ENCODE measurements at places on chromosomes 2 and 18.

DNA sequence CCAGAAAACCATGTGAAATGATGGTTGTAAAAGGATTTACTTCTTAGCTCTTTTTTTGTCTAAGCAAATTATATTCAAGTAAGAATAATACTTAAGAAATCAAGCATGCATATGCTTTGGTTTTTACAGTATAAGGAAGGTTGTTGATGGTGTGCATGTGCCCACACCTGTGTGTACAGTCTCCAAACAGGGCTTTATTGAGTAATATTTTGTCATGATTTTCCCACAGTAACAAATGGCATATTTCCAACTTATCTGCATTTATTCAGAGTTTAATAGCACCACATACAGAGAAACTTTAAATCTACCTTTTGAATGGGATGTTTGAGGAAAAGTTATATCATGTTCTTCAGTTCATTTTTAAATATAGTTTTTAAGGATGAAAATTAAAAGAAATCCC, 76.5 kb upstream of the DSG1 start:
- no peak for DNase-seq

DNA sequence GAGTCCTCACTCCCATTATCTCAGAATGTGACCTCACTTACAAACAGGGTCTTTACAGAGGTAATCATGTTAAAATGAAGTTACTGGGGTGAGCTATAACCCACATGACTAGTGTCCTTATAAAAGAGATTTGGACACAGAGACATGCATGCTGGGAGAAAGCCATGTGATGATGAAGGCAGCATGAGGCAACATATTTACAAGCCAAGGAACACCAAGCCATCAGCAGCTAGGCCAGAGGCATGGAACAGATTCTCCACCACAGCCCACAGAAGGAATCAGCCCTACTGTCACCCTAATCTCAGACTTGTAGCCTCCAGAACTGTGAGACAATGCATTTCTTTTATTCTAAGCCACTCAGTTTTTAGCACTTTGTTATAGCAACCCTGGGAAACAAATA, 171.9 kb downstream of the EN1 start:
- DNase-seq, result no peak

DNA sequence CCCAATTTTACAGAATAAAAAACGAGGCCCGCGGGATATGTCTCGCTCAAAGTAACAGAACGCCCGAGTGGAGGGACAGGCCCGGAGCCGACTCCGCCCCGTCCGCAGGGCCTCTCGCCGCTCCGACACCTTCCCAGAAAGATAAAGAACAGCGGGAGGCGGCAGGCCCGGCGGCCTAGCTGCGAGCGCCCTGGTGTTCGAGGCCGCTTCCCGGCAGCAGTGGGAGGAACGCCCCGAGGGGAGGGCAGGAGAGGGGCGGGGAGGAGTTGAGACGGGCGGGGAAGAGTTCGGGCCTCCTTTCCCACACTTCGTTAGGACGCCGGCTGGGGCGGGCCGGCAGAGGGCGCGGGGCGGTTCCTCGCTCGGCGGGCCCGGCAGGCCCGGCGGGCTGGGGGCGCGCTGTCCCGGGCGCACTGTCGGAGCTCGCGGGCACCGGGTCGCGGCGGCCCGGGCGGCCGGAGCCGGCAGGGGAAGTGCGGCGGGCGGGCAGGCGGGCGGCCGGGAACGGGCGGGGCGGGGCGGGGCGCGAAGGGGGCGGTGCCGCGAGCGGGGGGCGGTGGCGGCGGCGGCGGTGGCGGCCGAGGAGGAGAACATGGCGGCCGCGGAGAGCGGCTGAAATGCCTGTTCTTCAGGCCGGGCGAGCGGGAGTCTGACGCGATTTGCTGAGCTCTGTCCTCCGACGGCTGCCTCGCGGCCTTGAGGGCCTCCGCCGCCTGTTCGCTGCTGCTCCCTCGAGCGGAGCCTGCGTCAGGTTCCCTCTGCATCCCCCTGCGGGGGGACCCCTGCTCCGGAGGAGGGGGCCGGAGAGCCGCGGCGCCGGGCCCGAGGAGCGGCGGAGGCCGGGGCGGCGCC, at the start of gene NCOA1:
Gene NCOA1 (plus strand): TSS at position 565 of the 852 bp plus-strand sequence. CDS start 167,424 bp downstream, outside the sequence.
- DNase-seq, result peak; percentile 90

DNA sequence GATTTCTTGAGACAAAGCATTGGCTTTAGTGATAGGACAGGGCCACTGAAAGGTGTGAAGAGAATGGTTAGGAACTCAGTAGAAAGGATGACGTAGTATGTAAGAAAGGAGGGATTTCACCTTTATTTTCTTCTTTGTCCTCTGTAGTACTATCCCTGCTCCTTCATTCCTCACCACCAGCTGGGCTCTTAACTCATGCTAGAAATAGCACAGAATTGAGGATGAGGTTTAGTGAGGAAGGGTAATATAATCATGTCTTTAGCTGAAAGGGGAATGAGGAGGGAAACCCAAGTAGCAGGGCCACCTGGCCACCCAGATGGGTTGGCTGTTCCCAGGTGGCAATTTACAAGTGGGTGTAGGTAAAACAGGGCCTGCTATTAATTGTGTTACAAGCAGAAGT, 15.2 kb downstream of the ACVR2A start:
- no peak for DNase-seq

- DNase-seq, result no peak
These were observed 4.2 kb upstream of the ALPP start for GRCh38 chr2:232374356-232374755.

GRCh38 chr2:127074358-127074757, 32.6 kb downstream of the BIN1 start:
- DNase-seq, result no peak

GRCh38 chr2:181649436-181649979, 7.4 kb downstream of the CERKL start:
- DNase-seq, result no peak

- no peak for DNase-seq
These were observed 58.8 kb downstream of the MFSD6 start for GRCh38 chr2:190466819-190467446.

DNA sequence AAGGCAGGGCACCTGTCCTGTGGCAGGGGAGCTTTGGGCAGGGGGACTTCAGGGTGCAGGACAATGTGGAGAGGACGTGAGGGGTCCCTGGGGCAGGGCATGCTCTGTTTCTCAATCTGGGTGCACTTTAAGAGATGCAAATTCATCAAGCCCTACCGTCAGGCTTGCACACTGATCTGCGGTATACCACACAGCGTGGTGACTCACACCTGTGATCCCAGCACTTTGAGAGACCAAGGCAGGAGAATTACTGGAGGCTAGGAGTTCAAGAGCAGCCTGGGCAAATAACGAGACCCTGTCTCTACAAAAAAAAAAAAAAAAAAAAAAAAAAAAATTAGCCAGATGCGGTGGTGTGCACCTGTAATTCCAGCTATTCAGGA, 10.2 kb upstream of the GPC1 start:
- peak; percentile 0 for DNase-seq

DNA sequence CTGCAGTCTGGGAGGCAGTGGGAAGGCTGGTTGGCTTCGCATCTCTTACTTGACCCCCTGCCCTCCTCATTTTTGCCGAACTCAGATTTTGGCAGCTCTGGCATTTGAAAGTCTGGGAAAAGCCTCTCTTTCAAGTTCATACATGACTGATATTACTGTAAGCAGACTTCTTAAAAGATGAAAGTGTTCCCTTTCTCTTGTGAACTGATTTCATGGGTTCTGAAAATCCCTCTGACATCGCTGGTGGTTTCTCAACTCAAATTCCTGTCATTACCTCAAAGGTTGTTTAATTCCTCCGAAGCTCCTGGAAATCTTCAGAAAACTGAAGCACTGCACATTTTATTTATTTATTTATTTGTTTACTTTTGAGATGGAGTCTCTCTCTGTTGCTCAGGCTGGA, 16.9 kb upstream of the SLC38A11 start:
- DNase-seq, result no peak

DNA sequence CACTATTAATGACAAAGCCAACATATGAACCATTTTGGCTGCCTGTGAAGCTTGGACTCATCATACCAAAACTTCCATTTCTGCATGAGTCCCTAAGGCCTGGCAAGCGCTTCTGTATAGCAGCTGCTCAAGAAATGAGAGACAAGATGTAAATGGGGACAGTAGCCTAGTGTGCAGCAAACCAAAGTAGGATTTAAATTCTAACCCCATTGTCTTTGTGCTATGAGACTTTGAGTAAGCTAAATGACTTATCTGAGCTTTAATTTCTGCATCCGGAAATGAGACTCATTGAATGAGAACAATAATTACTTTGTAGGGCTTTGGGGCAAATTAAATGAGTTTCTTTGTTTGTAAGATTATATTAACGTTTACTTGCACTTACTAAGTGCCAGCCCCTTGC, 536.4 kb upstream of the CDH7 start:
- no peak for DNase-seq

DNA sequence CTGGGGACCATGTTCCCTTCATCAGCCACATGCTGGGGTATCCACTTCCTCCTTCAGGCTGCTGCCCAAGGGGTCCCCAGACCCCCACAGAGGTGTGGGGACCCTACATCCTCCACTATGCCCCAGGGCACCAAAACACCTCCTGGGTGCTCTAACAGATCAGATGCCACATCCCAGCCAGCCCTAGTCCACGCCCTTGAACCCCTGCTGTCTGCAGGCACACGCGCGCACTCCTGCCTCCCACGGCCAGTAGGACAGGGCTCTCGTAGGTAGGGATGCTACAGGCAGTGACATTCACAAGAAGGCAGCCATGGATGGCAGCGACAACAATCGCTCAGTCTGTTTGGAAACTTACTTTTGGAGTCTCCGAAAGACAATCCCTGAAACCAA, 3.0 kb upstream of the GPC1 start:
- DNase-seq, result no peak

- no peak for DNase-seq
These were observed 12.5 kb downstream of the NMS start for GRCh38 chr2:100482741-100483140.

DNA sequence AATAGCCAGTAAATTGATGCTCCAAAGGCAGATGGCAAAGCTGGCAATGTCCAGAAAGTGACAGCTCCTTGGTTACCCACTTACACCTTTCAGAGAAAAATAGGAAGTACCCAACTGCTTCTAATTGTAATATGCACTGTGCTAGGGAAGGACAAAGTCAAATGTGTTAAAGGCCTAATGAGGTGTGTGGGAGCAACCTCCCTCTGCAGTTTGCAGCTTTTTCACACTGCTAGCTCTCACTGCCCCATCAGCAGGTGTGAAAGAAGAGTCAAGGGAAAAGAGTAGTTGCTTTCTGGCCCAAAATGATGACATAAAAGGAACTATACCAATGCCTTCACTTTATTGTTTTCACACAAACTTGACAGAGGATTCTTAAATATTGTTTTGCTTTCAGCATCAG, 284.1 kb upstream of the SETBP1 start:
- no peak for DNase-seq

GRCh38 chr2:36993841-36994620, 27.7 kb upstream of the STRN start:
- no peak for DNase-seq

DNA sequence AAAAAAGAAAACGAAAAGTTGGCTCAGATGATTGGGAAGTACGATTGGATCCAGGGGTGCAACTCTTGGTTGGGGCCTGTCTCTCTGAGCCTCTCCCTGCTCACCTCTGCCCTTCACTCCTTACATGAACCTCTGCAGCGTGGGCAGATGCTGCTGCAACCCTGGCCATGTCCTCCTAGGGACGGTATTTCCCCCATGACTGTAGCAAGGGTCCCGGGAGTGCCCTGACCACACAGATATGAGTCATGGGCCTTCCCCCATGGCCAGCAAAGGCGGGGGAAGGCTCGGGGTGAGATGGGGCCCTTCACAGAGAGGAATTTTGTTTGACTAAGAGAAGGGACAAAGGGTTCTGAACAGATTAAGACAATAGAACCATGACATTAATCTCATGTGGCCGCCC, 129.0 kb downstream of the NCK2 start:
- peak; percentile 60 for DNase-seq

DNA sequence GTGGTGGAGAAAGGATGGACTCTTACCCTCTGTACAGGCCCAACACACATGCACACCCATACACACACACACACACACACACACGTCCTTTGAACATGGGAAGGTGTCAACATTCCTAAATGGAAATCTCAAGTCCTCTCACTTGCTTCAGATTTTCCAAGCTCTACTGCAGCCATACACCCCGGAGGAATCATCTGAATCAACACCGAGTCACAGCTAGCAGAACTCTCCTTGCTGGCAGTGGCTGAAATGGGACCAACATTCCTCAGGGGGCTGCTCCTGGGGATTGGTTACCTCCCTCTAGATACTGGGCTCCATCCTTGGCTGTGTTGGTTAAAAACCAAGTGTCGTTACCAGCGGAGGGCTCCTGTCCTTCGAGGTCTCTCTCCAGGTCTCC, 112.7 kb downstream of the BCL11A start:
- DNase-seq, result no peak

- no peak for DNase-seq
These were observed 80.9 kb upstream of the SLC66A3 start for GRCh38 chr2:11074246-11074820.

- no peak for DNase-seq
These were observed 23.3 kb upstream of the ROCK1 start for GRCh38 chr18:21134895-21135294.

DNA sequence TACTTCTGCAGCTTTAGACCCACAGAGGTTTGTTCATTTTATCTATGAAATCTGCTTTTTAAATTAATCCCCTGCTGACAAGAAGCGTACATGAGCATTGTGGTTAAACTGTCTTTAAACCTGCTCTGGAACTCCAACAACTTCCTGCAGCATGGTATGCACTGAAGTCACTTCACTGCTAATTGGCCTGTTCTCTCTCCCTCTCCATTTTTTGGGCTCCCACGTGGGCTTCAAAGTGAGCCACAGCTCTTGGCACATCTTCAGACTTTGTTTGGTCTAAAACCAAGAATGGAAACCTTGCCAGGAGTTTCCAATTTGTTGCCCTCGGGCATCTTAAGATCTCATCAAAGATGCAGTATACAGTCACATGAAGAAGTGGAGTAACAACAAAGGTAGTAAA, 311.4 kb downstream of the LRRTM1 start:
- no peak for DNase-seq

DNA sequence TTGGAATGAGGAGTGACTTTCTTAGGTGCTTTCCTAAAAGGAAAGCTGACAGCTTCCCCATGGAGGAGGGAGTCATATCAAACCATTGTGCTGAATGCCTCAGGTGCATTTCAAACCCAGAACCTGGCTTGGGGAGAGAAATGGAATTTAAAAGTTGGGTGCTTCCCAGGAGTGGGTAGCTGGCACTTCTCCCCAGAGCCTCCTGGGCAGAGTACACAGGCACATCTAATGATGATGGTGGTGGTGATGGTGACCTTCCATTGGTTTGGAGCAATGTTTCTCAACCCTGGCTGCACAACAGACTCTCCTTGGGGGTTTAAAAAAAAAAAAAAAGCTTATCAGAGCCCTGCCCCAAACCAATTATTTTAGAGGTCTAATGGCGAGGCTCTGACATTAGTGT, 8.3 kb downstream of the FOSL2 start:
- no peak for DNase-seq

DNA sequence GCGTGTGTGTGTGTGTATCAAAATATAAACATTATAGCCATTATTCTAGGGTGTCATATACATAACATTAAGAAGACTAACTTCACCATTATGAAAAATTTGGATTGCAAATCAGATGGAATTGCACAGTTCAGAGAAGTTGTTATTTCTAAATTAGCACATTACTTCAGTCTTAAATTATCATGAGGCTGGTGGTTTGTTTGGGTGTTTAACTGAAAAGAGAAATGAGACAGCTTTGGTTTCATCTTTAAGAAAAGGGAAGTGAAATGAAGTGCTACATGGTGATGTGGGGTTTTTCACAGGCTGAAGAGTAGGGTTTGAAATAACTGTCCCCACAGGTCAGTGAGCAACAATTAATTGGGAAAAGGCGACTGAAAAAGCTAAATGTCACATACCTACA, 161.2 kb upstream of the XIRP2 start:
- no peak for DNase-seq
